ENCODE measurements at places on chromosomes 5 and 9.

DNA sequence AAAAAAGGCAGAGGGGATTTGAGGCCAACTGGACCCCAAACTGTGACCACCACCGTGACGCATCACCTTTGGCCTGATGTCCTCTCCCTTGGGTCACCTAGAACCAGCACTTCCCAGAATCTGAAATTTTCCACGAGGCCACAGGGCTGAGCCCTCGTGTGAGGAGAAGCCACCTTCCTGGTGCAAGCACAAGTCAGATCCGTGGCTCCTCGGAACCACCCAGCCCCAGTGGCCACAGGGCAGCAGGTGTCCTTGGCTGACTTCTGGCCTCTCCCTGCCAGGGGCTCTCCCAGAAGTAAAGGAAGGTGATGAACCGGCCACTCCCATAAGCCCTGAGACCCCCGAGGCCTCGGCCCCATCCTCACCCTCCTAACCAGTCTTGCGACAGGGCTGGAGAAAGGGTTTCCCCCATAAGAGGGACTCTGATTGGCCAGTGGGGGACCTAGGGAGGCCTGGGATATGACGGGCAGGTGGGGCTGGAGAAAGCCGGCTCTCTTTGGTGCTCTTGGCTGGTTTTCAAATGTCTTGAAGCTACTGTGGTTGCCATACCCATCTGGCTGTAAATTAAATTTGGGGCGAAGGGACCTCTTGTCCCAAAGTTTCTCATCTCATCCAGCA, 20.9 kb upstream of the HMCN2 start:
- no peak for DNase-seq

DNA sequence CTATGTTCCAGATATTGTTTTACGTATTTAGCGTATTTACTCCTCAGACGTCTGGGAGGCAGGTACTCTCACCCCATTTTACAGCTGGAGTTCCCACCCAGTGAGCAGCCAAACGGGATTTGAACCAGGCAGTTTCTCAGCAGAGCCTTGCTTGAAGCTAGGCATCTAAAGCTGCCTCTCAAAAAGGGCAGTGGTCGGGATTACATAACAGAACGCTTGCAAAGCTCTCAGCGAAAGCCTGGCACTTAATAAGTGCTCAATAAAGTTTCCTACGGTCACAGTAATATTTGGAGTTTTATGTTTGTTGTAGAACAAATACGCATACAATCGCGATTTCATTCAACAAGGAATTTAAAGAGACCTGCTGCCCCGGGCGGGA, 286 bp upstream of the BSPRY start:
- DNase-seq = no peak

GRCh38 chr5:174311531-174312269, 266.2 kb downstream of the NSG2 start:
- DNase-seq = peak; percentile 76

DNA sequence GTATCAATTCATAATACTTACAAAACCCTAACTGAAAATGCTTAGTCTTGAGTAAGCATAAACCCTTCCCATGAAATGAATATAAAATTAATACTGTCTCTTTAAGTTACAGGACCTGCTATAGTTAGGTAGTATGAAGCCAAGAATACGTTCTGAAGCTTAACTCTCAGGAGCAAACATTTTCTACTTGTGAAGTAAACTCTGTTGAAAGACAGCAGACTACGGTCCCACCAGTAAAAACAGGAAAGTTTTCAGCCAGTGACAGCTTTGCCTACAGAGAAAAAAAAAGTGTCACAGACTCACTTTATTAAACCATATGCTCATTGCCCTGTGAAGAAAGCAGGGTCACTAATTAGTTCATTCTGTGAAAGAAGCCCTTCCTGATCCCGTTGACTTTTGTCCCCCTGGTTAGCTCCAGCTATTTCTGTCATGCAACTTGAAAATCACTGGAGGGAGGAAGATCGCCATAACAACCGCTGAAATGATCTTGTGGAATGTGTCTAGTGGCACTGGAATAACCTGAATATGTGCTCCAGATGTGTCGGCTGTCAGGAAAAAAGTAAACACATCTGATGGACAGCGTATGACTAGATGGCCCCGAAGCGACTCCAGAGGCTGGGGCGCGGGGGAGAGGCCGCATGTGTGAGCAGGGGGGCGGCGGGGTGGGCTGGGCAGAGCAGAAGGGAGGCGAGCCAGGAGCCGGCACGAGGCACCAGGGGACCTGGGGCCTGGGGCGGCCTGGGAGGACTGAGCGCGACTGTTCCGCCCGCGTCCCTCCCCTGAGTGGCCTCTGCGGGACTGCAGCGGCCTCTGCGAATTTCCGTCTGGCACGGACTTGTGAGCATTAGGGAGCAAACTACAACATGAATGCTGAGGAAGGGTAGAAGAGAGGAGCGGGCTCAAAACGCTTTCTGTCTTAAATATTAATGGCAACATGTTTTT, 41.9 kb downstream of the BNC2 start:
- DNase-seq = no peak

DNA sequence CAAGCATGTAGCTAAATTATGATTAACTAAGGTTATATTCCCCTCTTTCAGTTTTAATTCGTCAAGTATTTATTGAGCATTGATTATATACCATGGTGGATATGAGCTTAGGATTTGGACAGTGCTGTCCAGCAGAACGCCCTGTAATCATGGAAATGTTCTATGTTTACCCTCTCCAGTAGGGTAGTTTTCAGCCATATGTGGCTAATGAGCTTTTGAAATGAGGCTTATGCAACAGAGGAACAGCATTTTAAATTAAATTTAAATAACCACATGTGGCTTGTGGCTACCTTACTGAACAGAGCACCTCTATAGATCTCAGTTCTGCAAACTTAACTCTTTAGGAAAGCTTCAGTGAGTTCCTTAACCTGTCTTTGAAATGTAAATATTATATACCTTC, 59.1 kb downstream of the JMY start:
- DNase-seq = no peak

DNA sequence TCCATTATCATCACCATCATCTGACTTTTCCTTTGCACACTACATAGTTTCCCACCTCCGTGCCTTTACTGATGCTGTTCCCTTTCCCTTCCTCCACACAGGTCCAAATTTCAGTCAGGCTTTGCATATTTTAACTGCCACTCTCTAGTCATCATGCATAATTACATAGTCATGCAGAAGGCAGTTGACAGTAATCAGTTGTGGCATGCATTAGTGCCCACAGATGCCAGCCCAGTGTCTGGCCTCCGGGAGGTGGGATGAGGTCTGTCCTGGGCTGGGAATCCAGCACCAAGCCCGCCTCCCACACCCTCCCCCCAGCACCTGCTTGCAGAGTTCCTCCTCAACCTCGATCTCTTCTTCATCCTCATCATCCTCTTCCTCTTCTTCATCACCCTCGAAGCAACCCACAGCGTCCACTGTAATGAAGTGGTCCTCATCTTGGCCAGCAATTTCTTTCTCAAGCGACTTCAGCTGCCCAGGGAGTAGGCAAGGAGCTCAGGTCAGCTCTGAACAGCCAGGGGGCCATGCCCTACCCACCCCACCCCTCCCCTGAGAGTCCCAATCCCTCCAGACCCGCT, 8.8 kb downstream of the BBLN start:
- no peak for DNase-seq

DNA sequence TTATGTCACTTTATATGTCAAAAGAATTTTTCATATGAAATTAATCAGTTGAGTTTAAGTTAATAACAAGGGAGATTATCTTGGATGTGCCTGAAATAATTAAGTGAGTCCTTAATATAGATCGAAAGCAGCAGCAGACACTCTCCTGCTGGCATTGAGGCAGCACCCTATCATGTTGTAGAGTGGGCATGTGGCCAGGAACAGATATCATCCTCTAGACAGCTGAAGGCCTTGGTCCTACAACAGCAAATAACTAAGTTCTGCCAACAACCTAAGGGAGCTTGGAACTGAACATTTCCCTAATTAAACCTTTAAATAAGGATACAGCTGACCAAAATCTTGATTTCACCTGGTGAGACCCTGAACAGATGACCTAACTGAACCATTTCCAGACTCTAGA, 25.8 kb upstream of the UGT3A1 start:
- DNase-seq = no peak

- peak; percentile 32 for DNase-seq
Observed at GRCh38 chr5:107519900-107520354, 150.8 kb downstream of the EFNA5 start.

DNA sequence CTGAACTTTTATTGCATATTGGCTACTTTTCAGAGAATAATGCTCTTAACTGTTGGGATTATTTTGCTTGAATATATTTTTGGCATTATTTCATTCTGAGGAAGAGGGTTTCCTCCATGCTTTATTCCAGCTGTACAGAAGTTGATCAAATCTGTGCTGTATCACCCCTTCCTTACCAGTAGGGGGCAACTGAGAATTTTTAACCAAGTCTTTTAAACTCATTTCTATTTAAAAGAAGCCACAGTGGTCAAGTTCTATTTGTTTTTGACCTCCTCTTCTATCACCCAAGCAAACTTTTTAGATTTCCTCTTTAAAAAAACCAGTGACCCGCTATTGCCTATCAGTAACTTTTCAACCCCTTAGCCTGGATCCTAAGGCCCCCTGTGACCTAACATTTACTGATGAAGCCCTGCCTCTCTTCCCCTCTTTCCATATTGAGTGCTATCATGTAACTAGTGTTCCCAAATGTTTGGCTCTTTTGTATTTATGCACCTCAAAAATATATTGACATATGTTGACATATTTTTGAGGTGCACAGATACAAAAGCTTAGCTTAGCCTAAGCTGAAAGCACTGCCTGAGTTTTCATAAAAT, 80.6 kb downstream of the FBXO4 start:
- DNase-seq = peak; percentile 45

DNA sequence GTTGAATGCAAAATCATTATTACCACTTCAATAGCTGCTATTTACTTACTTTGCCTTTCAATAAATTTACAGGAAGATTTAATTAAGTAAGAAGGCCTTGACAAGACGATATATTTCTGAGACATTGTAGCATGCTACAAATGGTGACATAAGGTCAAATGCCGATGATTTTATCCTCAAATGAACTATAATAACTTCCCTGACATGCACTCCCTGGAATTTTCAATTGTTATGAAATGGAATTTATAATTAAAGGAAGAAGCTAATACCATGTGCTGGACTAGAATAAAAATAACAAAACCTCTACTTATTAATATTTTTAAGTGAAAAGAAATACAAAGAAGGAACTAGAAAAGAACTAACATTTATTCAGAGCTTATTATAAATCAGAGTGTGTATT, 30.2 kb upstream of the ITGA1 start:
- DNase-seq = no peak

DNA sequence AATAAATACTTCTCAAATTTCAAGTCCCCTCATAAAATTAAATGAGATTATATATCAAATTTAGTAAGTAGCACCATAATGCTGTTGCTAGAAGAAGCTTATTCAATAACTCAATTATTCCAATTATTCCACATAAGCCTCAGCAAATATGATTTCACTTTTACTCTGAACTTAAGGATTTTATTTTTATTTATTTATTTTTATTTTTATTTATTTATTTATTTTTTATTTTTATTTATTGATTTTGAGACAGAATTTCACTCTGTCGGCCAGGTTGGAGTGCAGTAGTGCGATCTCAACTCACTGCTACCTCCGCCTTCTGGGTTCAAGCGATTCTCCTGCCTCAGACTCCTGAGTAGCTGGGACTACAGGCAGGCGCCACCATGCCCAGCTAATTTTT, 1308.3 kb upstream of the CDH9 start:
- DNase-seq = no peak

- no peak for DNase-seq
Observed at GRCh38 chr9:105083256-105083655, 155.3 kb upstream of the ABCA1 start.

GRCh38 chr9:107542411-107543157, 53.0 kb upstream of the KLF4 start:
- no peak for DNase-seq

DNA sequence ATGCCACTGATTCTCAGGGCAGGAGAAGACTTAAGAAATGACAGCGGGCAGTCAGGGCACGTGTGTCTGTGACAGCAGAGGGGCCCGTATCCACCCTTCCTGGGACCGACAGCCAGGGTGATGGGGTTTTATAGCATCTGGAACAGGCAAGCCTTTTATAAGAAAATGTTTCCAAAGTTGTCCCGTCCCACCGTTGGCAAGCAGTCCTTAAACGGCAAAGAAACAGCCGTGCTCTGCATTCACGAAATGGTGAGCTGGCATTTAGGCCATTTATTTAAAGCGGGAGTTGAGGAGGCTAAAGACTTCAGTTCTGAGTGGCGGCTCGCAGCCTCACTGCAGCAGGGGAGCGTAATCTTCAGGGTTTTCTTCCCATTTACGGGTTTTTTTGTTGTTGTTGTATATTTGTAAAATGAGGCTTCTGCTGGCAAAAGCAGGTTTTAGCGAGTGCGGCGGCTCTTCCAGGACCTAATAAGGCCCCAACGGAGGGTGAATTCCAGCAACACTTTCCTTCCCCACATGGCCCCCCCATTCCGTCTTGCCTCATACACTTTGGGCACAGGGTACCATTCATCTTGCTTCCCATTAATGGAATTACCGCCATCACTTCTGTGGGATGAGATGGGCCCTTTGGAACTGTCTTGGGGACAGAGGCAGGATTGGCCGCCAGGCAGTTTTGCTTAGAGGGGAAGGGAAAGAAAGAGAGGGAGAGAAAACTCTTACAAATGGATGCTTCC, 15.8 kb downstream of the NEK6 start:
- DNase-seq = no peak

DNA sequence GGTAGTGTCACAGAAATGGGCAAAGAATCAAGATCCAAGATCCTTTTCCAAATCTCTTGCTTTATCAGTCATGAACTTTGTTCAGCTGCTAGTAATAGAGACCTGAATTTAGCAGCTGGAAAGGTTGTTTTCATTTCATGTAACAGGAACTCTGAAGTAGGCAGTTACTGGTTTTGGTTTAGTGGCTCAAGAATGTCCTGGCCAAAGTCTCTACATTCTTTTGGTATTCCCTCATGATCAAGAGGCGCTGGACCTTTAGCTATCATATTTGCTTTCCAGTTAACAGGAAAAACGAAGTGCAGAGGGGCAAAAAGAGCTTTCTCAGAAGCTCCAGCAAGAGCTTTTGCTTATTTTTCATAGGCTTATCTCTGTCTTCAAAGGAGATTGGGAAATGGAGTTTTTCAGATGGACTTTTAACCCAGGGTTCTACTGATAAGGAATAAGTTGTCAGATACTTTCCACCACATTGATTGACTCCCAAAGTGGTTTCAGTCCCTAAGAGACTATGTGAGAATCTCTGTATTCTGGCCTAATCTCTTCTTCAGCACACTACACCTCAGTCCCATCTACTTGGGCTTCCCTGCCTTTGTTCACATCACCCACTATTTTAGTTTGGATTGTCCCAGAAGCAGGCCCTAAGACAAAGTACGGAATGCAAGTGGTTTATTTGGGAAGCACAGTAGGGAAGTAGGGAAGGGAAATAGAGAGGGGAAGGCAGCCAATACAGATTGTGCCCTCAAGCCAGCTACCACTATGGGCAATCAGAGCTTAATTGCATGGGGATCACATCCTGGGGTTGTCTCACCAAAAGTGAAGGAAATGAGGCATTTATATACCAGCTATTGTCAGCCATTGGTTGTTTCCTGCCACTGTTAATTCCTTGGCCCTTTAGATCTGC, 359.3 kb downstream of the LRRC70 start:
- DNase-seq = no peak

- DNase-seq = no peak
Observed at GRCh38 chr9:129500161-129500862, 120.6 kb downstream of the C9orf50 start.
